Stimulated activated CD8-positive, alpha-beta memory T cell treated with anti-CD3 and anti-CD28 coated beads, Interleukin-2, amount 100 ng/mL, for 1 hour (primary cell): ENCODE measurements at places on chromosomes 2 and 18.

GRCh38 chr2:207937823-207938222 lies 87.5 kb downstream of the PLEKHM3 start:
- no peak for DNase-seq

GRCh38 chr2:96082211-96083063 lies 33.9 kb downstream of the ADRA2B start:
- no peak for DNase-seq

DNA sequence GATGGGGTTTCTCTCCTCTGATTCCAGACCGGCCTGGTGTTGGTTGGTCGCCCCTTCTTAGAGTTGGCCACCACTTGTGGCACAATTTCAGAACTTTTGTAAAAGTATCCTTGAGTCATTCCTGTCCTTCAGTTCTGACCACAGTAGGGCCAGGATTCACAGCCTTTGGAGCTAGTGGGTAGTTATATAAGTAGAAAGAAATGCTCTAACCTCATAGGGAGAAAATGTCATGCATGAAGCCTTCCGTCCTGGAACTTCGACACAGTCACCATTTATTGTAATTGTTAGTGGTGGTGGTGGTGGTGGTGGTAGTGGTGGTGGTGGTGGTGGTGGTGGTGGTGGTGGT lies 65.4 kb downstream of the EPAS1 start:
- DNase-seq: no peak

DNA sequence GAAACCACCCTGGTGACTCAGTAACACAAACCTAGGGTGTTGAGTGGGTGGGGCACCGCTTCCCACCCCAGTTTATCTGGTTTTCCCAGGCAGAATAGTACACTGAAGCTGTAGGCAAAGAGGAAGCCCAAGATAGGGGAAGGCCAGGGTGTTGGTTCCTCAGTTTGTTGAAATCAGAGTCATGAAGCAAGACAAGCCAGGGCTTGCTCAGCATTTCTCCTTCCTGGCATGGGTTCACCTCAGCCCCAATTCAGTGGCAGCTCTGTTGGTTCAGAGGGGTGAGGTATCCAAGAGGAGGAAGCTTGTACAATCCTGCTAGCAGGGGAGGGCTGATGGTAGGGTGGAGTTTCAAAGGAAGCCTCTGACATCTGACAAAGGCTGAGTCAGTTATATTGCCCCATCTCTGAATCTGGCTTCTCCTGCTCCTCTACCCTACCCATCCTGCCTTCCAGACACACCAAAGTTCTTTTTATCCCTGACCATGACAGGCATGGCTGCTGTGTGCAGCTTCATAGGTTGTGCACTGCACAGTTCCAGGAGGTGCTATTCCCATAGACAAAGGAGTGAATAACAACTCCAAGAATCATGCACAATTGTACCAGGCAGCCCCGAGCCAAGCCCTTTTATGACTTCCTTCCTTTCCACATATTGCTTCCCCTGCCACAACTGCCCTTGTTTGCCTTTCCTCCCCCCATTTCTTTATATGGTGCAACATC lies 24.9 kb upstream of the RAB10 start:
- no peak for DNase-seq

DNA sequence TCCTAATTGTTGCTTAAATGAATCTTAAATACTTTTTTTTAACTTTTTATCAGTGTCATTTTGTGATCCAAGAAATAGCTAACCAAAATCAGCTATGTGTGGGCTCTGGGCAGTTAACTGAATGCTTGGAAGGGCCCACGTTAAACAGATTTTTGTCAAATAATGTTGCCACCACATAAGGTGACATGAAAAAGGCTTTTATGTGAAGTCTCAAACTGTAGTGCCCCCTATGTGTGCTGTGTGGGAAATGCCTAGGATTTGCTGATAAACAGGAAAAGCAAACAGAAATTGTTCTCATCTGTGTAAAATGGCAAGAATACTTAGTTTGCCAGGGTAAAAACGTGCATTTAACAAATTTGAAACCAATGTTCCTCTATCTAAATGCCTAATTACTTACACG lies 242.2 kb downstream of the ZNF516 start:
- no peak for DNase-seq

- DNase-seq: no peak
These were observed 43.1 kb upstream of the NABP1 start for GRCh38 chr2:191634791-191635190.

- no peak for DNase-seq
These were observed 486.6 kb upstream of the HS6ST1 start for GRCh38 chr2:128805237-128805636.

- DNase-seq: no peak
These were observed 201.6 kb upstream of the SALL3 start for GRCh38 chr18:78777992-78778391.

- no peak for DNase-seq
These were observed 20.0 kb upstream of the KYNU start for GRCh38 chr2:142857256-142858164.

GRCh38 chr2:173087793-173088496 lies 12.3 kb downstream of the MAP3K20 start:
- no peak for DNase-seq

GRCh38 chr2:27615316-27615715 lies 13.5 kb downstream of the CCDC121 start:
- DNase-seq: no peak

- no peak for DNase-seq
These were observed 40.5 kb downstream of the IRS1 start for GRCh38 chr2:226758921-226759640.

DNA sequence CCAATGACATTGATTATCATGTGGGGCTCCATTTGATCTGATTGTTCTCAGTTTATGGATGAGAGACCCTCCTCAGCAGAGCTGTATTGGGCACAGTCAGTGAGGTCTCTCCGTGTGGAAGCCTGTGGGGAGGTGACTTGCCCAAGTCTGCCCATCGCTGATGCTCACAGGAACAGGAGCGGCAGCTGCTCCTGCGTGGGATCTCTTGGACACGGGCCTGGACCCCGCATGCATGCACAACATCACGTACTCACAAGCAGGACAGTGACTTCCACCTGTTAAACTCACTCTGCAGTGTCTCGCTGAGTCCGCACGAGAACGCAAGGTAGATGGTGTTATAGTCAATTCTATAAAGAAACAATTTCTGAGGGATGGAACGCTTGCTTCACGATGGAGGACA lies 55.0 kb downstream of the KCNF1 start:
- no peak for DNase-seq

DNA sequence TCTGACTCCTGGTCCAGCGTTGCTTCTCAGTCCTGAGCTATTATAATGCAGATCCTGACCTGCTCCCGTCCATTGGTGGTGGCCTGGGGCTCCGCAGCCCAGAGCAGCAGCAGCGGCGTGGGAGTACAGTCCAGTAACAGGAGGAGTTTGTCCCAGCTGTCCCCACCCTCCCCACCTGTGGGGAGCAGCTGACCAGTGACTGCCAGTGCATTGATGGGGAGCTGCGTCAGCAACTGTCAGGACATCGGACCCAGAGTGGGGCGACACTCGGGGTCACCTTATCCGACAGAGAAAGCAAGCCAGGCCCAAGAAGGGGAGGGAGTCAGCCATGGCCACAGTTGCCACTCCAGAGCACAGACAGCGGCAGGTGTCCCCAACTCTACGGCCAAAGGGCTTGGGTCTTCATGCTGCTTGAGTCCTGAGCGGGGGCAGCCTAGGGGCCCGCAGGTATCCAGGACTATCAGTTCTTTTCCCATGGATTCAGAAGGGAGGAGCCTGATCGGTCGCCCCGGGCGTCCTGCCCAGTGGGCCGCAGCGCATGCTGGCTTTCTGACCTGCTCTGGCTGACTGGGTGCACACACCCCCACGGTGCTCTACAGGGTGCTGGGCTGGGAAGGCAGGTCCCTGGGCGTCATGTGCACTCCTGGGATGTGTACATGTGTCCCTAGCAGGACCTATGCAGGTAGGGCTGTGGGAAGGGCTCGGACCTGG lies 29.7 kb downstream of the DNMT3A start:
- no peak for DNase-seq

DNA sequence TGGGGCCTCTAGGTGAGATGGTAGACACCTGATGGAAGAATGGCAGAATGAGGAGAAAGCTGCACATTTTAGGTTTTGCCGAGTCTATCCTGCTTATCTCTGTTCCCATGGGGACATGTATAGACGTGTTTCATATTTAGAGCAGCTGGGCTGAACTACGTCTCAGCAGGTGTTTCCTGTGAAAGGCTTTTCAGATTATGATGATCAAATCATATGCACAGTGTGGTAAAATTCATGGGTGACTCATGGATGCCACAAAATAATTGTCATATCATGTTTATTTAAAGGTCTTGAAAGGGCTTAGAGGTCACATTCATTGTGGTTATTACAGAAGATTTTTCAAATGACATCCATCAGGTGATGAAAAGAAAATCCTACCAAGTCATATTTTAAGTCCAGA lies 90.5 kb downstream of the ICOS start:
- no peak for DNase-seq

GRCh38 chr2:201820383-201821007 lies 14.2 kb downstream of the CDK15 start:
- DNase-seq: no peak

GRCh38 chr2:160753960-160754359 lies 260.4 kb upstream of the RBMS1 start:
- DNase-seq: no peak

DNA sequence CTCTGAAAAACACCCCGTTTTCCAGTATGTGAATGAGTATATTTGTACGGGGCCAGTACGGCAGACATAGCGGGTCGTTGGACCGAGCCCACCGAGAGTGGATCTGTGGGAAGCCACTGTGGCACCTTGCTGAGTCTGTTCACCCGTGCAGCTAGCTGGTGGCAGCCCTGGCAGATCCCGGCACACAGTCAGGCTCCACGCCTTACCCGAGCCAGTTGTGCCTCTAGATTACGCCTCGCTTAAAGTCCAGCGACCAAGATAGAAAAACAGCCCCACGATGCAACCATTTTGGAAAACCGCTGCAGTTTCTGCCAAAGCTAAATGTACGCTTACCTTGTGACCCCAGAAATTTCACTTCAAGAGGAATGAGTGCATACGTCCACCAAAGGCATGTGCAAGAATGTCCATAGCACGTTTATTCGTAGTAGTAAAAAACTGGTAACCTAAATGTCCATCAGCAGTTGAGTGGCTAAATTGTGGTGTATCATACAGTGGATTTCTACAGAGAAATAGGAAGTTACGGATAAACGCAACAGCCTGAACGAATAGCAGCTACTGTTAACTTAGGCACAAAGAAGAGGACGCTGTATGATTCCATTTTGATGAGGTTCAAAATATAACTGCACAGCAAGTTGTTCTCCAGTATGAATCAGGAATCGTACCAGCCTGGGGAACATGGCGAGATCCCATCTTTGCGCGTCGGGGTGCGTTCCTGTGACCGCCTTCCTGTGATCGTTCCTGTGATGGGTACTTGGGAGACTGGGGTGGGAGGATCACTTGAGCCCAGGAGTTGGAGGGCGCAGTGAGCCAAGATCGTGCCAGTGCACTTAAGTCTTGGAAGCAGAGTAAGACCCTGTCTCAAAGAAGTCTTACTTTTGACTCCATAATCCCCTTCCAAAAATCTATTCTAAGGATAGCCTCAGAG lies 688 bp upstream of the WDR33 start:
- no peak for DNase-seq

DNA sequence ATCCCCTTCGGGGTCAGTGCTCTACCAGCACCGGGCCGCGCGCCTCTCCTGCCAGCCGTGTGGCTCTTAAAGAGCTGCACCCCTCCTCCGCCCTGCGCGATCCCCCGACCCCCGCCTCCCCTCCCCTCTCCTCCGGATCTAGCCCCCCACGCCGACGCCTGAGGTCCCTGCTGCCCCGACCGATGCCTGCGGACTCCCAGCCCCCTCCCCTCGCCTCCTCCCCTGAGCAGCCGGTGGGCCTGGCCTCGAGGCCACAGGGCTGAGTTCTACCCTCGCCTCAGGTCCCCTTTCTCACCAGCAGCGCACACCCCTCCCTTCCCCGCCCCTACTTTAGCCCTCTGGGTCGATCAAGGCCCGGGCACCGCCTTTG lies 5.8 kb upstream of the SIX3 start:
- DNase-seq: no peak

DNA sequence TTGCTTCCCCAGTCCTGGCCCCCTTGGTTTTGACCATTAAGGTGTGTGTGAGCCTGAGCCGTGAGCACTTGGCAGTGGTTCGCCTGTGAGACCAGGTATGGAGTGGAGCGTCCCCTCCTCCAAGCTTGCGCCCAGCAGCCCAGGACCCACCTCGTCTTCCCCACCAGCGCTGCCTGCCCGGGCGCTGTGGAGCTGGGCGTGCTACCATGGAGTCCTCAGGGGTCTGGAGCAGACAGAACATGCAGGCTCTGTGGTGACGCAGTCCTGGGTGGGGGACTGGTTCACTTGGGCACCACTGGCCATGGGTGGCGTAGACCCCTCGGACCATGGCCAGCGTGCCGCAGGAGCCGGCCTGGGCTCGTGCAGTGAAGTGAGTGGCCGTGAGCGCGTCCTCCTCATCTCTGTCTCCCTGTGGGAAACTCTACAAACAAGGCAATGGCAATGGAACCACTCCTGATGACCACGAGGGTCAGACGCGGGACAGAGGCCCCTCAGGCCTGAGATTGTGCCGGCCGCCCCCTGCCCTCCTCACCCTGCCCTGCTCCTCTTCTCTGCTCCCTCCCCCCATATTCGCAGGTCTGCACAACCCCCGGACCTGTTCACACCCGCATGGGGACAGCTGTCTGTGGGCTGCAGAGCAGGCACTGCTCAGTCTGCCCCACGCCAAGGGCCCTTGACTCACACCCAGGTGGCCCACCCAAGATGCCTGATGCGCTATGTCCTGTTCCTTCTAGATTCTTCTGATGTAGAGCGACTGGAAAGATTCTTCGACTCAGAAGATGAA lies 15.0 kb downstream of the DTYMK start:
- DNase-seq: no peak

DNA sequence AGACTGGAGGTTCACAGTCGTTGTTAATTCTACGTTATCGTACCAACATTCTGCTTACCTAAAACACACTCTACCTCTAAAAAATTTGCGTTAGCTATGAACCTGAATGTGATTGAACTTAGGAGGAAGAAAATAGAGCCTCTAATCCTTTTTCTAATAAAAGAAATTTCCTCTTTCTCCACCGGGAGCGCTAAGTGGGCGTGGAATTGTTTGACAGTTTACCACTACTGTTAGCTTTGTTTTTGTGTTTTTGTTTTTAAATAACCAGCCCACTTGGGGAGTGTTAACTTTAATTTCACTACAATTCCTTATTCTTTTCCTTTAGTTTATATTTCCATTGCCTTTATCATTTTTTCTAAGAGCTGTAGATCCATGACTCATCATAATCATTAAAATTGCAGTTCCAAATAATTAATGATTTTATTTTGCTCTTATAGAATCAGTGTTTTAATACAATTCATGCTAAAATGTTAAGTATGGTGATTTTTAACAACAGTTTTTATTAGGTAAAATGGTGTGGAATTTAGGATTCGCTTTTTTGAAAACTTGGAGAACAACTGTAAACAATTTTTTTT lies 55.0 kb upstream of the ITM2C start:
- no peak for DNase-seq

DNA sequence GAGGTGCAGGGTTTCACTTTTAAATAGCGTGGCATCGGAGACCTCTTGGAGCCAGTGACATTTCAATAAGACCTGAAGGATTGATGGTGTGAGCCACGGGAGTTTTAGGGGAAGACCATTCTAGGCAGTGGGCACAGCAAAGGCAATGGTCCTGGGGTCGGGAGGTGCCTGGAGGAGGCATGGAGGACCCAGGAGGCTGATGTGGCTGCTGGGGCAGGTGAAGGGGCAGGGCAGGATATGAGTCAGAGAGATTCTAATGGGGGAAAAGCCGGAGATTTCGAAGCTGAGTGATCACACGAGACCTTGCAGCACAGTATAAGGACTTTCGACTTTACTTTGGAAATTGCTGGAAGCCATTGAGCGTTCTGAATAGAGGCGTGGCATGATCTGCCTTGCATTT lies 79.6 kb upstream of the KCNE4 start:
- DNase-seq: no peak

- no peak for DNase-seq
These were observed 533.8 kb downstream of the ADCYAP1 start for GRCh38 chr18:1438458-1438910.
